Mesothelial cell of epicardium (in vitro differentiated cells): ENCODE measurements at places on chromosomes 7 and 10. TPM values are rescaled to one million over a fixed set of nuclear protein-coding genes. Genes with fewer than 3 reads are reported as not detected.

Gene THNSL1
- 7.4 to 7.6 TPM (median 7.4 TPM) in 3 replicates for total RNA-seq

Gene AEBP1
- 94.3 to 96.8 TPM (median 95.2 TPM) in 3 replicates for total RNA-seq

DNA sequence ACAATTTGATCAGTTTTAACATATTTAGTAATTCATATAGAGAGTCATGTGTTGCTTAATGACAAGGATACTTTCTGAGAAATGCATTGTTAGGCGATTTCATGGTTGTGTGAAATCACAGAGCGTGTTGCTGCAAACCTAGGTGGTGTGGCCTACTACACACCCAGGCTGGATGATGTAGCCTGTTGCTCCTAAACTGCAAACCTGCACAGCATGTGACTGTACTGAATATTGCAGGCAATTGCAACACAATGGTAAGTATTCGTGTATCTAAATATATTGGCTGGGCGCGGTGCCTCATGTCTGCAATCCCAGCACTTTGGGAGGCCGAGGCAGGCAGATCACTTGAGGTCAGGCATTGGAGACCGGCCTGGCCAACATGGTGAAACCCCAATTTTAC is 73.7 kb upstream of the BAIAP2L1 start:
- H3K4me3 ChIP-seq: no peak overlapping the region
- no peak for DNase-seq
- peaks cover 34% of the 10 kb centered on the region for H3K27me3 ChIP-seq
- peaks cover 11% of the 10 kb centered on the region for H3K4me1 ChIP-seq

DNA sequence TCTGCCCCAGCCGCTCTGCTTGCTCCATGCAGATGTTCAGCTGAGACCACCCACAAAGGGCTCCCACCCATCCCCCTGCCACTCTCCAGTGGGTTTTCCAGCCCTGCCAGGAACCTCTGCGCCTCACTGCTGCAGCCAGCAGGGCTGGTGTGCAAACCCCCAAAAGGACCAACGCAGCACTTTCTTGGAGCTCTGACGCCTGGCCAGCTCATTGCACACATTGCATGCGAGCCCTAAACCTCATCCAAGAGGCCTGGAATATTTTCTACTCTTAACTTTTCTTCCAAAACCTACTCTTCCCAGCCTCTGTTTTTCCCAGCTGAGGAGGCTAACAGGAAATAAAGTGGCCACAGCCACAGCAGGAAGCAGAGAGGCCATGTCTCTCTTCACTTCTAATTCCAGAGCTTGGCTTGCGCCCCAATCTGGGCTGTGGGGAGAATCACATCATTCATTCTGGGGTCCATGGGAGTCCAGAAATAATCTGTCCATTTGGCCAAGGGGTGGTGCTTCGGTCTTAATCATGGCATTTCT is 4.6 kb upstream of the FAM170B start:
- peaks cover 39% of the 10 kb centered on the region for H3K27me3 ChIP-seq
- H3K4me3 ChIP-seq: no peak overlapping the region
- DNase-seq: no peak
- H3K4me1 ChIP-seq: no peaks in the 10 kb centered on the region
- no peaks in the 10 kb centered on the region for H3K36me3 ChIP-seq

GRCh38 chr10:116648903-116649302 is 28.1 kb downstream of the PNLIPRP2 start:
- no peak overlapping the region for H3K4me3 ChIP-seq
- H3K27ac ChIP-seq: no peak overlapping the region
- no peaks in the 10 kb centered on the region for H3K36me3 ChIP-seq
- H3K27me3 ChIP-seq: peaks cover 48% of the 10 kb centered on the region
- no peaks in the 10 kb centered on the region for H3K4me1 ChIP-seq

DNA sequence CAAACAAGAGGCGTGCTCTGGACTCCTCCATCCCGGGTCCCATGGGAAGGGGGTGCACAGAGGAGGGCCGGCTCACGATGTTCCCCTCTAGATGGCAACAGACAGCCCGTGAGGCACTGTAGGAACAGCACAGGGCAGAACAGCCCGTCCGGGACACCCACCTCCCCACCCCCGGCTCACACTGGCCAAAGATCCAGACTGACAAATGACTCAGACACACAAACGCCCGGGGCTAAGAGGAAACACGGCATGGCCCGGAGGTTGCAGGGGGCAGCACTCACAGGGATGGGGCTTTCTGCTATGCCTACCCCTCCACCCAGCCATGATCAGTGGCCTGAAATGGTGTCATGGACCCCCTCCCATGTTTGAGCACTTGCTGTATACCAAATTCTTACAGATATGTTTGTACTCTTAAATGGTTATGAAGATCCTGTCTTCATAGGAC is 4.9 kb upstream of the ELN start:
- H3K4me3 ChIP-seq: no peak overlapping the region
- peaks cover 57% of the 10 kb centered on the region for H3K4me1 ChIP-seq
- no peaks in the 10 kb centered on the region for H3K36me3 ChIP-seq
- H3K27me3 ChIP-seq: peaks cover 5% of the 10 kb centered on the region
- no peak for DNase-seq
- H3K27ac ChIP-seq: no peak overlapping the region

- no peaks in the 10 kb centered on the region for H3K27me3 ChIP-seq
- DNase-seq: no peak
- no peak overlapping the region for H3K4me3 ChIP-seq
- H3K36me3 ChIP-seq: no peaks in the 10 kb centered on the region
- no peaks in the 10 kb centered on the region for H3K4me1 ChIP-seq
- H3K27ac ChIP-seq: no peak overlapping the region
Measured at GRCh38 chr7:104961821-104962220, 52.2 kb upstream of the KMT2E start.

DNA sequence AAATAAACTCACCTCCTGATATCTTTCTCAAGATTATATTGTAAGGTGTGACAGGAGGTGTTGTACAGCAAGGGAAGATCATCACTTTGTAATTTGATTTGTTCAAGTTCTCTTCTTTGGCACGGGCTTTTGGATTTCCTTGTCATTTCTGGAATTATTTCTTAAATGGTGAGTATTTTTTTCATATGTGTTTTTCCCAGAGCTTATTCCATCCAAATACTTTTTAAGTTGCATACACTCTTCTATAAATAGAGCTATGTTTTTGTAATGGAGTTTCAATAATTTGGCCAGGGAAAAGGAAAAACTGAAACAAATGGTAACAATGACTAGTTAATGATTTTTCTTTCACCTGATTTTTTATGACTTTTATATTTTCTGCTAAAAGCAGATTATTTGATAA is 92.5 kb downstream of the CFAP58 start:
- no peak overlapping the region for H3K27ac ChIP-seq
- DNase-seq: no peak
- no peaks in the 10 kb centered on the region for H3K36me3 ChIP-seq
- H3K4me1 ChIP-seq: peaks cover 4% of the 10 kb centered on the region

GRCh38 chr10:129854796-129855705 is 109.0 kb downstream of the EBF3 start:
- H3K4me3 ChIP-seq: no peak overlapping the region
- peaks cover 4% of the 10 kb centered on the region for H3K4me1 ChIP-seq
- H3K27ac ChIP-seq: no peak overlapping the region
- DNase-seq: no peak
- H3K36me3 ChIP-seq: no peaks in the 10 kb centered on the region
